ENCODE measurements at places on chromosomes 7 and 10.
A peak's percentile ranks its signal among the peaks of the same experiment; 100 is the strongest.

DNA sequence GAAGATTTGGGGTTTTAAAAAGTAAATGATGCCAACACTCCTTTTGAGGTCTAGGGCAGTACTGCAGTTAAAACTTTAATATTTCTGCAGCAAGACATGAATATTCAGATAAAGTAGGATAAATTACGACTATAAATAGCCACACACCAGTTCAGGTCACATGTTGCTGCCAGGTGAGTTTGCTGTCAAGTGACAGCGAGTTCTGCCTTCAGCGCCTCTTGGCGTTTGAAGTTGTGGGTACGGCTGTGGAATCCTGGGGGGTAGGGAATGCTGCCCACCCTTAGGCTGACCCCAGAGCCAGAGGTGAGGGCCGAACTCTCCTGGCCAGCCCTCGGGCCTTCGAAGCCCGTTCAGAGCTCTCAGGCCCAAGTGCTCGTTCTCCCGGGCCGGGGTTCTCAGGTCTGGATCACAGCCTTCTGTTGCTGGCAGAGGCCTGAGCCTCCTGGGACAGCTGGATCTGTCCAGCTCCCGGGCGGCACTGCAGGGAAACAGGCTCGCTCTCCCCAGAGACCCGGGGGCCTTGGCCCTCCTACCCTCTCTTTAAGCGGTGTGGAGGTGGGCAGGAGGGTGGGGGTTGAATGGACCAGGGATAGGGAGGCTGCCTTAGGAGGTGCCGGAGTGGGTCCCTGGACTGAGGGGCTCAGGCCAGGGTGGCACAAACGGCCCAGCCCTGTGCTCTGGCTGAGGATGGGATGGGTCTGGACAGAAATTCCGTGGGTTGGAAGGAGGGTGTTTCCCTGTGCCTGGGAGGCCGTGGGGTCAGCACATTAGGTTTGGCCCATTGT, 5.4 kb downstream of the BRI3 start:
- DNase-seq: no peak

GRCh38 chr10:69269761-69270160, 8.5 kb upstream of the HK1 start:
- DNase-seq: no peak

DNA sequence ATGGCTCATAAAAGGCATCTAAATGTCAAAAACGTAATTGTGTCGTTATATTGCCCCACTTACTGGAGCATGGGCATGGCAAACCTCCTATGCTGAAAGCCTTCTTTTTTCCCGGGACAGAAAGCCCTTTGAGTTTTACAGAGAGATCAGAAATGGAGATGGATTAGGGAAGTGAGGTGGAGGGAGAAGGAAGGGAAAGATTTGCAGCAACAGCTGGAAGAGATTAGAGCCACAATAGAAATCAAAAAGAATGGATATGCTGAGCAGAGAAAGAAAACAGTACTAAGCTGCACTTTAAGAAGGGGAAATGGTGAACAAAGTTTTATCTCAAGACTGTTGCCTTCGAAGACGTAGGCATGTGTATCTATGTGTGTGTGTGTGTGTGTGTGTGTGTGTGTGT, 97.2 kb upstream of the PCGF5 start:
- no peak for DNase-seq

- DNase-seq: no peak
Observed at GRCh38 chr10:36606234-36606839, 519.1 kb upstream of the ANKRD30A start.

GRCh38 chr7:100874577-100875355, at the start of gene SRRT:
Gene SRRT, plus strand, starts transcription at chr7:100875103. Its CDS starts 488 bp downstream, at chr7:100875591.
- DNase-seq: peak; percentile 100

GRCh38 chr10:22339761-22340328, 5.5 kb upstream of the SPAG6 start:
- no peak for DNase-seq

- DNase-seq: no peak
Observed at GRCh38 chr10:58642283-58642682, 129.6 kb downstream of the BICC1 start.

GRCh38 chr7:131482800-131483199, 73.6 kb downstream of the PODXL start:
- DNase-seq: no peak

DNA sequence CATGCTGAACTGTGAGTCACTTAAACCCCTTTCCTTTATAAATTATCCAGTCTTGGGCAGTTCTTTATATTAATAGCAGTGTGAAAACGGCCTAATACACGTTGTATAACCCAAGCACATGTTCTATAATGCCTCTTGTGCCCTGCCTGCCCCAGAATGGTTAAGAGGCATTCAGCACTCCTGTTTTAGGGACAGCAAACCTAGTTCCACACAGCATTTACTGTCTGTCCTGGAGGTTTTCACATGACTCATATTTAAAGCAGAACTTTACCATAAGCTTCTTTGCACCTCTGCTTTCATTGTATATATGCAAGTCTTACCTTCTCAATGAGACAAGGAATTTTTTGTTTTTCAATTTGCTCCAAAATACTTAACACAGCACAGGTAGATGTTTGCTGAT, 144.8 kb downstream of the ICA1 start:
- no peak for DNase-seq

- DNase-seq: no peak
Observed at GRCh38 chr10:123529146-123529760, 136.9 kb upstream of the GPR26 start.

DNA sequence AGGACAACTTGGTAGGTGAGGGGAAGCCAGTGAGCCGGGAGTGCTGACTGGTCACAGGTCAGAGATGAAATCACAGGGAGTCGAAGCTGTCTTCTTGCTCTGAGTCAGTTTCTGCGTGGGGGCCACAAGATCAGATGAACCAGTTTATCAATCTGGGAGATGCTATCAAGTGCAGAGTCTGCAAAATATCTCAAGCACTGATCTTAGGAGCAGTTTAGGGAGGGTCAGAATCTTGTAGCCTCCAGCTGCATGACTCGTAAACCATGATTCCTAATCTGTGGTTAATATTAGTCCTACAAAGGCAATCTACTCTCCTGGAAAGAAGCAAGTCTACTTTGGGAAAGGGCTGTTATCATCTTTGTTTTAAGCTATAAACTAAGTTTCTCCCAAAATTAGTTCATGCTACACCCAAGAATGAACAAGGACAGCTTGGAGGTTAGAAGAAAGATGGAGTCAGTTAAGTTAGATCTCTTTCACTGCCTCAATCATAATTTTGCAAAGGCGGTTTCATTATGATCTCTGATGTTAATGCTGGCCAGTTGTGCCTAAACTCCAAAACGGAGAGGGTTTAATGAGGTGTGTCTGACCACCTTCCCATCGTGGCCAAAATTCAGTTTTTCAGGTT, 8.4 kb upstream of the LMOD2 start:
- no peak for DNase-seq

- DNase-seq: no peak
Observed at GRCh38 chr10:110951381-110951780, 32.0 kb downstream of the SHOC2 start.
